ENCODE measurements at places on chromosomes 2 and 18.
A peak's percentile ranks its signal among the peaks of the same experiment; 100 is the strongest.

DNA sequence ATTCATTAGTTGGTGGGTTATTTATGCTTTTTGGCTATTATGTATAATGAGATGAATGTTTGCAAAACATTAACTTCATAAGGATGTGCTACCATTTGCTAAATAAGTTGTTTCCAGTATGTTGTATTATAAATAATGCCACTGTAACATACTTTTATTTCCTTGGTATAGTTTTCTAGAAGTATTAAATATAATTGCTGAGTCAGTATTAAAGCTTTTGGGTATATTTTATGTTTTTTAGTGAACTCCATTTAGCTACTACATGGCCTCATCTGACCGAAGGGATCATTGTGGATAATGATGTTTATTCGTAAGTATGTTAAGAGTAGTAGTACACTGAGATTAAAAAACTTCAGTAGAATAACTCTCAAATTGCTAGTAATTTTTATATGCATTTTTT is 73.8 kb downstream of the RAB3GAP1 start:
- DNase-seq: no peak
- no peaks in the 10 kb centered on the region for H3K27me3 ChIP-seq
- peaks cover 64% of the 10 kb centered on the region for H3K36me3 ChIP-seq
- no peak overlapping the region for H3K4me3 ChIP-seq

GRCh38 chr18:68121308-68121707 is 593.6 kb downstream of the TMX3 start:
- DNase-seq: no peak
- H3K27ac ChIP-seq: no peak overlapping the region
- no peak overlapping the region for H3K4me3 ChIP-seq
- H3K36me3 ChIP-seq: no peaks in the 10 kb centered on the region
- H3K4me1 ChIP-seq: no peaks in the 10 kb centered on the region

- no peak overlapping the region for H3K4me3 ChIP-seq
- peaks cover 24% of the 10 kb centered on the region for H3K4me1 ChIP-seq
- no peaks in the 10 kb centered on the region for H3K27me3 ChIP-seq
- H3K36me3 ChIP-seq: no peaks in the 10 kb centered on the region
- H3K27ac ChIP-seq: peak overlapping the region; percentile 55
Measured at GRCh38 chr2:88600038-88600465, 27.2 kb downstream of the EIF2AK3 start.

DNA sequence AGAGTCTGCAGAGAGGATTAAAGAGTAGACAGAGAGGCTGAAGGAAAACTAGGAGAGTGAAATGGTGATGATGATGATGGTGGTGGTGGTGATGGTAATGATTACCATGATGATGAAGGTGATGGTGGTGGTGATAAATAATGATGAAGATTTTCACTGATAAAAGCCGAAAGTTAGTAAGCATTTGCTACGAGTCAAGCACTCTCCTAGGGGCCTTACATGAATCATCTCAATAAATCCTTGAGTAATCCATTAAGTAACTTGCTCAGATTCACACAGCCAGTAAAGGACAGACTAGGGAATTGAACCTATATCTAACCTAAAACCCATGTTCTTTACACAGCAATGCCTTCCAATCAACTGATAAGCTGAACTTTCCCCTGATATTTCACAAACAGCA is 106.7 kb upstream of the PGAP1 start:
- H3K4me1 ChIP-seq: no peaks in the 10 kb centered on the region
- DNase-seq: no peak
- H3K27ac ChIP-seq: no peak overlapping the region
- no peaks in the 10 kb centered on the region for H3K36me3 ChIP-seq
- H3K4me3 ChIP-seq: no peak overlapping the region

DNA sequence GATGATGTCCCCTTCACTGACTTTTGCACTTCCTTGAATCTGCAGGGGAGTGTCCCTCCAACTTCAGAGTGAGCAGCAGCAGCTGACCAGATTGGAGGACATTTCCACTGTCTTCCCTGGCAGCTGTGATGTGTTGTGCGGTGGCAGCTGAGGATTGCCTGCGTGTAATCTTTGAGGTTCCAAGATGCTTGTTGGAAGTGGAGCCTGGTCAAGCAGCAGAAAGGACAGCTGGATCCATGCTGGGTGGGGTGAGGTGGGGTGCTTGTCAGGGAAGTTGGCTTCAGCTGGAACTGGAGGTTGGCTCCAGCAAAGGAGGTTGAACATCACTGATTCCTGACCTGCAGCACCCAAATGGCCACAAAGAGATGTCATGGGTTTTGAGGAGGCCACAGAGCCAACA is 64.8 kb downstream of the ST3GAL5 start:
- H3K4me1 ChIP-seq: peaks cover 5% of the 10 kb centered on the region
- no peaks in the 10 kb centered on the region for H3K36me3 ChIP-seq
- no peak for DNase-seq
- H3K4me3 ChIP-seq: no peak overlapping the region
- peaks cover 4% of the 10 kb centered on the region for H3K27me3 ChIP-seq

- H3K4me3 ChIP-seq: no peak overlapping the region
- DNase-seq: no peak
- peaks cover 14% of the 10 kb centered on the region for H3K36me3 ChIP-seq
- H3K27ac ChIP-seq: no peak overlapping the region
Measured at GRCh38 chr2:223920109-223920508, 25.0 kb downstream of the WDFY1 start.

DNA sequence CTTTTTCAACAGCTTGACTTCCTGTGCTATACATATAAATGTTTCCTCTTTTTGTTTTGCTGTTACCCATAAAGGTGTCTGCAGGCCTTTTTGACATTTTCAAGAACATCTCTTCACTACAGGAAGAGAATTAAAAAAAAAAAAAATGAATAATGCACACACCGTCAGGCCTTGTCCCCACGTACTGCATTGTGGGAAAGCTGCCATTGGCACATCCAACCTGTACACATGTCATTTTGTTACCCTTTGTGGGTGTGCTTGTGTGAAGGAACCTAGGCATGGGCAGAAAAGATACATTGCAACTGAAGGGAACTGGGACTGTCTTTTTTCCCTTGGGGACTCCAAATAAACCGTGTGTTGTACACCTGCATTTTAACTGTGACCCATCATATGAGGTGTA is 16.8 kb upstream of the TMEM37 start:
- H3K27ac ChIP-seq: no peak overlapping the region
- peaks cover 10% of the 10 kb centered on the region for H3K4me1 ChIP-seq
- H3K27me3 ChIP-seq: no peaks in the 10 kb centered on the region

- H3K27ac ChIP-seq: peak overlapping the region; percentile 89
- no peak for DNase-seq
- H3K4me1 ChIP-seq: peaks cover 33% of the 10 kb centered on the region
- H3K4me3 ChIP-seq: peak overlapping the region; percentile 54
Measured at GRCh38 chr18:63477968-63478367, 1.2 kb downstream of the SERPINB5 start.

DNA sequence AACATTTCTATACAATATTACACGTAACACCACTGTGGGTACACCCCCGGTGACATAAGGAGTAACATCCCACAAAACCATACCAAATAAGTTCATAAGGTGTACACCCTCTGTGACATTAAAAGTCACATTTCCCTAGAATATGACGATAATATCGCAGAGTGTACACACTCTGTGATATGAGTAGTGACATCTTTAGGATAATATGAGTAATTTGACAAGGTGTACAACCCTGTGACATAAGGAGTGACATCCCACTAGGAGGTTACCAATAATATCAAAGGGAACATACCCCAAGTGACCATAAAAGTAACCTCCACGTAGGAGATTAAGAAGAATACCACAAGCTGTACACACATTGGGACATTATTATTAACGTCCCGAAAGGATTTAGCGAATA is 24.0 kb upstream of the TEX261 start:
- no peak overlapping the region for H3K4me3 ChIP-seq
- H3K27me3 ChIP-seq: peaks cover 3% of the 10 kb centered on the region
- H3K4me1 ChIP-seq: peaks cover 8% of the 10 kb centered on the region
- no peak overlapping the region for H3K27ac ChIP-seq
- no peaks in the 10 kb centered on the region for H3K36me3 ChIP-seq

DNA sequence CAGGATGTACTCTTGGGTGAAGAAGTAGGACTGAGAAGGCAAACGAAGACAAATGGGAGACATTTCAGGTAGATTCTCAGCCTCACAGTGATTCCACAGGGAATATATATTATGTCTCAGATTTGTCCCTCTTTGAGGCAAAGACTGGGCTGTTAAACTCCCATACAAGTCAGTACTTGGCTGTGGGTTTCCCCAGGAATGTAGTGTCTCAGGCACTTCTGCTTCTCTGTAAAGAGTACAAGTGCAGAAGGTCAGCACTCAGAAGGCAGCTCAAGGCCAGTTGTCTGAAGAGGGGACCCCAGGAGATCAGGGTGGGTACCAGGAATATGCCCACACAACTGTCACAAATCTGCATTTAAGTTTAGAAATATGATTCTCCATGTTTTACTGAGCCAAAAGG is 39.9 kb upstream of the COBLL1 start:
- H3K4me3 ChIP-seq: no peak overlapping the region
- DNase-seq: no peak
- no peaks in the 10 kb centered on the region for H3K4me1 ChIP-seq

- H3K4me3 ChIP-seq: no peak overlapping the region
- no peak overlapping the region for H3K27ac ChIP-seq
- H3K27me3 ChIP-seq: no peaks in the 10 kb centered on the region
- no peaks in the 10 kb centered on the region for H3K36me3 ChIP-seq
Measured at GRCh38 chr2:80186262-80186661, 118.3 kb downstream of the LRRTM1 start.

DNA sequence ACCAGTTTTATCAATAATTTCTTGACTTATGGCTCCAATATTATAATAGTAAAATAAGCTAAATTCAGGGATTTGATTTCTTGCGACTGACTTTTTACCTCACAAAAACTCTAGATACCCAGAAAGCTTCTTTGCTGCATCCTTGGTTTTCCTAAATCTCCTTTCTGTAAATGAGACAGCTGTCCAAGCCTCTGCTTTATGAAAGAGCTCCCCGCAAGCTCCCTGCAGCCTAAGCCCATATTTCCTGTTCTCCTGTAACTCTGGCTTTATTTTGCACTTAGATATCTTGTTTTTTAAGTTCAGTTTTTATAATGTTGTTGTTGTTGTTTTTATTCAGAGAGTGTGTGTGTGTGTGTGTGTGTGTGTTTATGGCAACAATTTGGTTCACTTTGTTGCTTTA is 361.7 kb upstream of the PKDCC start:
- H3K4me3 ChIP-seq: no peak overlapping the region
- H3K27me3 ChIP-seq: no peaks in the 10 kb centered on the region
- H3K27ac ChIP-seq: no peak overlapping the region
- no peak for DNase-seq
- no peaks in the 10 kb centered on the region for H3K36me3 ChIP-seq

- H3K4me1 ChIP-seq: no peaks in the 10 kb centered on the region
- no peak overlapping the region for H3K4me3 ChIP-seq
- no peak for DNase-seq
- no peak overlapping the region for H3K27ac ChIP-seq
- H3K36me3 ChIP-seq: peaks cover 43% of the 10 kb centered on the region
- no peaks in the 10 kb centered on the region for H3K27me3 ChIP-seq
Measured at GRCh38 chr2:95287806-95288205, 9.3 kb upstream of the KCNIP3 start.

GRCh38 chr2:67242456-67242855 is 154.7 kb upstream of the ETAA1 start:
- no peak overlapping the region for H3K4me3 ChIP-seq
- no peak overlapping the region for H3K27ac ChIP-seq
- no peaks in the 10 kb centered on the region for H3K4me1 ChIP-seq
- no peaks in the 10 kb centered on the region for H3K36me3 ChIP-seq
- no peak for DNase-seq

DNA sequence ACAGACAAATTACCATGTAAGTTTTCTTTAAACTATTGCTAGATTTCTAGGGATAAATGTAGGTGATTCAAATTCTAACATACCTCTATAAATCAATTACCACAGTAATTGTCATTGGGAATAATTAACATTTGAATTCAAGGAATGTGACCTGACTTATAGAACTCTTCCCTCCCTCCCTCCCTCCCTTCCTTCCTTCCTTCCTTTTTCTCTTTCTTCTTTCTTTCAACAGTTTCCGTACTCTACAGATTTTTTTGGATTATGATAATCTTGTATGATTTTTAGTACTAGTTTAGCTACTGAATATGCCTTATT is 18.2 kb upstream of the FTCDNL1 start:
- no peaks in the 10 kb centered on the region for H3K4me1 ChIP-seq
- H3K27ac ChIP-seq: no peak overlapping the region
- H3K36me3 ChIP-seq: no peaks in the 10 kb centered on the region
- no peak for DNase-seq

- no peak for DNase-seq
- H3K36me3 ChIP-seq: no peaks in the 10 kb centered on the region
- peaks cover 43% of the 10 kb centered on the region for H3K4me1 ChIP-seq
- H3K27ac ChIP-seq: no peak overlapping the region
- H3K27me3 ChIP-seq: no peaks in the 10 kb centered on the region
- H3K4me3 ChIP-seq: no peak overlapping the region
Measured at GRCh38 chr2:29010946-29011345, 29.8 kb downstream of the TOGARAM2 start.

GRCh38 chr2:160868891-160869290 is 291.3 kb upstream of the TANK start:
- H3K27ac ChIP-seq: peak overlapping the region; percentile 65
- H3K36me3 ChIP-seq: no peaks in the 10 kb centered on the region
- peaks cover 19% of the 10 kb centered on the region for H3K4me1 ChIP-seq
- H3K27me3 ChIP-seq: no peaks in the 10 kb centered on the region
- no peak overlapping the region for H3K4me3 ChIP-seq
- DNase-seq: no peak
